ENCODE measurements at places on chromosomes 7 and 10. TPM values are rescaled to one million over a fixed set of nuclear protein-coding genes. Genes with fewer than 3 reads are reported as not detected.
A peak's percentile ranks its signal among the peaks of the same experiment; 100 is the strongest.

- peak; percentile 39 for DNase-seq
These were observed 202.8 kb downstream of the BAMBI start for GRCh38 chr10:28879875-28880682.

GRCh38 chr10:112230325-112230988 lies 46.9 kb upstream of the GPAM start:
- peak; percentile 40 for DNase-seq

DNA sequence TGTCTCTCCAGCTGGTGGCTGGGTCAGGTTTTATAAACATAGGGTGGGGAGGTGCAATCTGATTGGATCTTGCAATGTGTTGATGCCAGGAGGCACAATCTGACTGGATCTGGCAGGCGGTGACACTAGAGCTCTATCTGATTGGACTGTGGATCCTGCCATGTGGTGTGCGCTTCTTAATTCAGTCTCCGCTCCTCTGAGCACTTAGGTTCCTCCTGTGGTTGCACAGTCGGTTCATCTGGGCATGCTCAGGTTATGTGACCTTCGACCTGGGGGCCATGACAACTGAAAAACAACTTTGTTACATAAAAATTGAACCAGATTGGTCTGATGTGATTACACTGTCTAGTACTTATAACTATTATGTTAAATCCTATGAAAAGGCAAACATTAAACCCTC lies 127.1 kb upstream of the SVIL start:
- DNase-seq, result no peak

DNA sequence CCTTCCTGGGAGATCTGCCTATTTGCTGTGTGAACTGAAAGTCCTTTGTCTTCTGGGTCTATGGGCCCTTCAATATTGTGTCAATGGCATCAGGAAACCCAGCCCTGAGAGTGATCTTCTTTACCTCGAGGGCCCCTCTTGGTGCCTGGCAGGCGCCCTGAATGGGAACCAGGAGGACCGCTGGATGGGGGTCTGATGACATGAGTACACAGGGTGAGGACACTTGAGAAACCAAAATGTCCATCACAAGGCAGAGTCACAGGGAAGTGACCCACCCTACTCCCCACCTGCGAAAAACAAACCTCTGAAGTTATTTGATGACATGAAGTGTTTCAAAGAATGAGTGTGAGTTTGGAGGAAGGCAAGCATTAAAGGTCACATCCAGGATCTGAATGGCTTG lies 17.3 kb downstream of the SFTPA1 start:
- DNase-seq, result no peak

The CNNM1 gene
- total RNA-seq, result 0.09 TPM

The PODXL gene
- 2.3 TPM for total RNA-seq

The SVOPL gene
- total RNA-seq, result not detected

DNA sequence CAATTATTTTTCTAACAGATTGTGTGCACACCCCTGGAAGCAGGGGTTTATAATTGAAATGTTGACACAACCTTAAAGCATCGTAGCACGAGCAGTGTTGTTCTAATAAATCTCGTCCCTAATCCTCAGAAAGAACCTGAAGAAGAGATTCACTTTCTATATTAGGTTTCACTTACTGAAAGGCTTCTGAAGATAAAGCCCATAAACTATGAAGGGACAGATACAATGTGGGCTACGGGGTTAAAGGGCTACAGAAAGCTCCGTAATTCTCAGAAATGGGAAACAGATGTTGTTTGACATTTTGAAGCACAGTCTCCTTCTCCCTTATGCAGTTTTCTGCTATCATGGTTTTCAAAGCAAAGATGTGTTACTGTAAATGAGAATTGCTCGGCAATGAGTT lies 479.6 kb downstream of the GATA3 start:
- DNase-seq, result no peak

The CCDC172 gene
- not detected for total RNA-seq

- DNase-seq, result peak; percentile 63
These were observed 699.1 kb downstream of the SUGCT start for GRCh38 chr7:40833888-40834234.

DNA sequence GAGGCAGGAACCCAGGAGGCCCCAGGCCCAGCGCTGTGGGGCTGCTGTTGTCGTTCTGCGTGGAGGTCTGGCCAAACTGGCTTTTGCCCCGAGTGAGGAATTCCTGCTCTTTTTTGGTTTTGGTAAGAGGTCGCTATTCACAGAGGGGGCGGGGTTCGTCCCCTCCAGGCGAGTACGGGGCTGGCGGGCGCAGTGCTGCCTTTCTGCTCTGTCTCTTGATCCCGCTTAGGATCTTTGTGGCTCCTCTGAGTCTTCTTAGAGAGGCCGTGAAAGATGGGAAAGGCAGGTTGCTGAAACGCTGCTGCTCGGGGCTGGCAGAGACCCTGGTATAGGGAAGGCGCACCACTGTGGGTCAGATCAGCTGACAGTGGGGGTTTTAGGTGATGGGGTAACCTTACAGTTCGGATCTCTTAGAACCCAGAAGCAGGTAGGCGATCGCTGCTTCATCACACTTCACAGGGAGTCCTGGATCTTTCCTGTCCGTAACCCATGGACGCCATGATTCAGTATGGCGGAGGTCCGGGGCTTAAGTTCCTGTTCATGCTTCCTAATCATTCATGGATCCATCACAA lies 136.7 kb downstream of the KIF20B start:
- DNase-seq, result no peak

GRCh38 chr7:88523645-88524044 lies 217.0 kb upstream of the STEAP4 start:
- no peak for DNase-seq

GRCh38 chr10:86315549-86315942 lies 51.0 kb downstream of the GRID1 start:
- DNase-seq, result no peak

DNA sequence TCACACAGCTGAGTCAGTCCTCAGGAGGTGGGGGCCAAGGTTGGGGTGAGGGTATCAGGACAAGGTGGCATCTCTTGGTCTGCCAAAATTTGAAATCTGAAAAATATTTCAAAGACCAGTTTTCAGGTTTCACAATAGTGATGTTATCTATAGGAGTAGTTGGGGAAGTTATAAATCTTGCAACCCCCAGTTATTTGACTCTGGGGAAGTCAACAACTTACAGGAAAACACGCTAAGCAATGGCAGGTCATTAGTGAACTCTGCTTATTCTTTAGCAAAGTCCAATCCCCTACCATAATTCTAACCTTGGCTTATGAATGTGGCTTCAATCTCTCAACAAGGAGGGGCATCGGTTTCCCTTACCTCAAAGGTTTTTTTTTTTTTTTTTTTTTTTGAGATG lies 94.9 kb downstream of the MARCHF5 start:
- no peak for DNase-seq

The PNLIPRP2 gene
- not detected for total RNA-seq
